NCI-H2171 (cell line): ENCODE measurements at places on chromosomes 12 and 14.

DNA sequence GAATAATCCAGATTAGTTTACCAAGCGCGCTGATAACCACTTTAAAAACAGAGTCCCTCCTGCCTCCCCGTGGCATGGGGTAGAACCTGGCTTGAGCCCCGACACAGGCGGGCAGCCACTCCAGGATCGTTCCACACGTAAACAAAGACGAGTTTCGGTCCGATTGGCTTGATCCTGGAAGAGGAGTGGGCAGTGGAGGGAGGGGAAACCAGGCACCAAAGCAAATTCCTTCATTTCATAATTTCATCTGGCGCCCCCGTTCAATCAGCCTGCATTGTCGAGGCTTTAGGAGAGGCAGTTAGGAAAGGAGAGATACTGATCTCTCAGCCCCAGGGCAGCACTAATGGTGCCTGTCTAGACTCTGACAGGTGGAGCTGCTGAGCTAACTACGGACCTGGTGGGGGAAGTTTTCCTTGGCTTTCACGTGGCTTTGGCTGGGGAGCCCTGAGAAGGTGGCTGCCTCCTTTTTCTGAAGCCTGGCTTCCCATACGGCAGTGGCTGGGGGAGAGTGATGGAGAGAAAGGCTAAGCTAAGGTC lies 751 bp upstream of the GPRC5A start:
- peak; percentile 11 for DNase-seq

GRCh38 chr12:15146585-15146984 lies 74.6 kb downstream of the RERG start:
- no peak for DNase-seq

GRCh38 chr14:58947156-58947555 lies 241.3 kb upstream of the DAAM1 start:
- DNase-seq: no peak

- DNase-seq: no peak
Observed at GRCh38 chr12:122127839-122128238, 46.2 kb downstream of the IL31 start.

DNA sequence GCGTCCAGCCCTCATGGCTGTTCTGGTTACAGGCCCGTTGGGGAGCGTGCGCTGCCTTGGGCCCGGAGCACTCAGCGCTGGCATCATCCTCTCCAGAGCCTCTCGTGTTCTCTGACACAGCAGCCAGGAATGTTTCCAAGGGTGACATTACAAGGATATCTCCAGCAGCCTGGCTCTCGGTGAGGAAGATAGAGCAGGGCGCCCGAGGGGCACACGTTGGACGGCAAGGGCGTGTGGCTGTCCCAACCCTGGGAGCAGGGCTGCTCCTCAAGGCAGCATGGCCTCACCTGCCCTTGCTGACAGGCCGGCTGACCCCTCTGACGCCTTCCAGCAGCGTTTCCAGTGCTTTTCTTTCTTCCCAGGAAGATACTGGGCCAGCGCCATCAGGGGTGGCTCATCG lies 14.4 kb downstream of the LRCOL1 start:
- DNase-seq: no peak

GRCh38 chr12:71128191-71128788 lies 29.5 kb downstream of the TSPAN8 start:
- no peak for DNase-seq

DNA sequence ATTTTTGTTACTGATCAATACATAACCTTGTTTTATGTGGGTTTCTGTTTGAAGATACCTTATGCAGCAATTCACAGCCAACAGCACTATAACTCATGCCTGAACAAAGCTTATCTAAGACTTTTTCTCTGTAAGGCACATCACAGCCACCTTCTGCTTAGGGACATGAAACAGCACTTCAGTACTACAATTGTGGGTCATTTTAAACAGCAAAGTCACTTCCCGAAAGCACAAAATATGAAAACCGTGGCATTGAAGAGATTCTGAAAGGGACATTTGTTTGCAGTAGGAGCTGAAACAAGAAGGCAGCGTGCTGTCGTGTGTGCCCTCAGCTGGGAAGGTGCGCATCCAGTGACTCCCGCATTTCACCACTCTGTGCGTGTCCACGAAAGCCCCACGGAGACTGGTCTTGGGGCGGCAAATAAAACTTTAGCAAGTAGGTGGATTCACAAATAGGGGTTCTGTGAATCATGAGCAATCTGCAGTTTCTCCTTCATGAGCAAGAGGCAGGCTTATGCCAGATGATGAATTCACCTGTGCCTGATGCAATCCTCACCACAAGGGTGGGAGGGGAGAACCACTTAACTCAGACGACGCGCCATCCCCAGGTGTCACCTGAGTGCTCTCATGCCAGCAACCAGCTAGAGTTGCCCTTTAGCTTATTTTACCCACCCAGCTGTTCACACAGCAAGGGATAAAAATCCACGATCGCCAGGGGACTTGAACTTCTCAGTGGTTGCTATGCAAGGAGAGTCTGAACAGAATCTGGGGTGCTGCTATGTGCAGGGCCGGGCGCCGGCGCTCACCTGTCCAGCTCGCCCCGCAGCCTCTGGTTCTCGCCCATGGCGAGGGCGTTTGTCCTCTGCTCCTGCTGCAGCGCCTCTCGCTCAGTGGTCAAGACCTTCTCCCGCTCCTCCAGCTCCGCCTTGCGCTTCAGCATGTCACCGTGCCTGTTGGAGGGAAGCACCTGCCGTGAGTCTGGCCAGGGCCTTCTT lies 54.9 kb upstream of the GPR68 start:
- DNase-seq: peak; percentile 60

GRCh38 chr14:68913516-68913915 lies 65.6 kb downstream of the ACTN1 start:
- no peak for DNase-seq

GRCh38 chr12:6998715-6999451 lies 19.4 kb downstream of the LPCAT3 start:
- DNase-seq: no peak

- DNase-seq: peak; percentile 38
Observed at GRCh38 chr12:108215458-108215857, 86.4 kb downstream of the WSCD2 start.

GRCh38 chr12:47277972-47278448 lies 198.3 kb upstream of the AMIGO2 start:
- no peak for DNase-seq

GRCh38 chr14:69688299-69688649 lies 76.9 kb downstream of the SUSD6 start:
- DNase-seq: no peak

DNA sequence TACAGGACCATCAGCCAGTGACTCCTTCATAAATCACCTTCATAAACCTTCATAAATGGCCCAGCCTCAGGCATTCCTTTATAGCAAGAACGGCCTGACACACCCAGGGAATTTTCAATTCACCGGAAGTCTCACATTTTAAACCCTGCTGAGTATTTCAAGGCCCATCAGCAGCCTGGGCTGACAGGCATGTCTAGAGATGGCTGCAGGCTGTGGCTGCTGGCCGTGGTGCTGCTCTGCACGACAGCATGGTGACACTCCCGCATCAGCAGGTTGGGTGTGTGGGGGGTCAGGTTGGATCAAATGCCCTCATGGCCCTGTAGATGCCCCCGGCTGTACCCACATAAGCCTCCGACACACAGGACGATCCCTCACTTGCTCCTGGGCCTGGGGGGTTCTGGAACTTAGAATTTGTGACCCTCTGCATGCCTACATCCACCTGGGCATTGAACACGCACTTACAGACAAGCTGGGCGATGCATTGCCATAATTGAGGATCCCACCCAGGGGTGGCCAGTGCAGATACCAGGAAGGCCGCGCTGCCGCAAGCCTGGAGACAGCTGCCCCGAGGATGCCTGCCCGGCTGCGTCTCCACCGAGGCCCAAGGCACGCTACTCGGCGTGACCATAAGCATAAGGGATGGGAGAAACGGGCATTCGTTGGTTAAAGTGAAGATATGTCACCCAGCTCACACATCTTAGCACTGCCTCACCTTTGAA lies 124.3 kb downstream of the PIWIL1 start:
- no peak for DNase-seq

- DNase-seq: no peak
Observed at GRCh38 chr14:56488306-56488705, 91.3 kb upstream of the TMEM260 start.

DNA sequence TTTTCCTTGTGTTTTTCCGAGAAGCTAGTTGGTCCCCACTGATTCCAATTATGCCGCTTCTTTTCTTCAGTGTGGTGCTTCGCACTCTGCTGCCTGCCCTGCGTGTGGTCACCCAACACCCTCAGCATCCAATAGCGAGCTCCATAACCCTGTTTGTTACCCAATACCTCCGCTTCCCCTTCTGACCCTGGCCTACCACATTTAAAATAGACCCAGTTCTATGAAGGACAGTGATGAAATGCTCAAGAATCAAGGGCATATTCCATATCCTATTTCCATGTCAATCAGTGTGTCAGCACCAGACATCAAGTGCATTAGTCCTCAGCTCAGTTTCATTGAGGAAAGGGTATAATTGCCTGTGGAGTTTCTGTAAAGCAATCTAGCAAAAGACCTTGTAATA lies 9.5 kb downstream of the NDRG2 start:
- no peak for DNase-seq

DNA sequence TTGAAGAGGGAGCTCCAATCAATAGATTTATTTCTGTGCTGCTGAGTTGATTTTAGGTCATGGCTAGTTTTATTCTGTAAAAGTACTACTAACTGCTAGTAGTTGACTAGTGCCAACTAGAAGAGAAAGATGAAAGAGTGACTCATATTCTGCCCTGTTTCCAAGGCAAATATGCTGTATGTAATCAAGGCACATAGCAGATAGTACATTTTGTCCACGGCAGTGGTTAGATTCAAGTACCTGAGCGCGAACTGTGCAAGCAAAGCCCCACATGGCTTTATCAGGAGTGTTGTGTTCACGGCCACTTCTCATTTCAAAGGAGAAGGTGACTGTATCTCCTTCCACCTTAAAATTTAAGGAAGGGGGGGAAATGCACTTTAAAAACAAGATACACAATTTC lies 126.8 kb downstream of the TRAFD1 start:
- DNase-seq: no peak

DNA sequence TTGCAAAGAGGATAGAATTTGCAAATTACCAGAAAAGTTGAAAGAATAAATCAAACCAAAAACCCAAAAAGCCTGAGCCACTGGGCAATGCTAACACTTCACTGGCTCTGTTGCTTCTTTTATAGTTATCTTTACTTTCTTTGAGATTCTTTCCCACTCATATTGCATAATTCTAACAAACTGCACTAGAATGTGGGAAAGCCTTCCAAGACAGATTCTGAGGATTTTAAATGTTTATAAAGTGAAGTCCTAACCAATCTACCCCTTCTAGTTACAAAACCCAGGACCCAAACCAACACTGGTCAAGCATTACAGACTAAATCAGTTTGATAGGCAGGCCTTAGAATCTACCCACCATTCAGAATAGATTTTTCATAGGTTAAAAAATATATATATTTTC lies 150.9 kb downstream of the MED13L start:
- no peak for DNase-seq

- DNase-seq: no peak
Observed at GRCh38 chr14:68653108-68653507, 139.8 kb downstream of the ZFP36L1 start.

DNA sequence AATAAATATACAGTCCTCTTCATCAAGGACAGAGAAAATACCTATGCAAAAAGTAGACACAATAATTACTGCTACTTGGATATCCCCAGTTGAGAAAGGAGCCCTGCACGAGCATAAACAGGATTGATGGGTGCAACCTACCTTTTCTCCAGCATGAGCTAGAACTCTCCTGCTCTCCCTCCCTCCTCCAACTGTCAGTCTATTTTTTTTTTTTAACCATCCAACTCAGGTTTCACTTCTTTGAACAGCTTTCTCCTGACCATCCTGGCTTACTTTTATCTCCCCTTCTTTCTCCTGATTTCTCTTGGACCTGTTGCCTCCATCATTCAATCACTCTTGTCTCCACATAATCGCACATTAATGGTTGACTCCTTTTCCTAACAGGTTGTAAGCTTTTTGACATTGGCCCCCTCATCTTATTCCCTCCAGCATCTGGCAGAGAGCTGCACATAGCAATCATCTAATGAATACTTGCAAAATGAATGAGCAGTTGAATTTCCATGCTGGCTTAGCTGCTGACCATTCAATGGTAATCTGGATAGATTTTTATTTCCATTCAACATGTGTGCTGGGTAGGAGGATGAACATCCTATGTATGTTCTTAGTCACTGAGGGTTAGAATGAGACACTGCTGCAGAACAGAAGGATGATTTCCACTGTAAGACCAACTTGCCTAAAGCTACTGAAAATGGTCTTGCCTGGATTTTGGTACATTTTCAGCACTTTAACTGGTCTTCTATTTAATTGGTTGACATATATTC lies 24.4 kb downstream of the MYBPC1 start:
- no peak for DNase-seq

- DNase-seq: no peak
Observed at GRCh38 chr12:87259391-87259790, 769.8 kb downstream of the C12orf50 start.

DNA sequence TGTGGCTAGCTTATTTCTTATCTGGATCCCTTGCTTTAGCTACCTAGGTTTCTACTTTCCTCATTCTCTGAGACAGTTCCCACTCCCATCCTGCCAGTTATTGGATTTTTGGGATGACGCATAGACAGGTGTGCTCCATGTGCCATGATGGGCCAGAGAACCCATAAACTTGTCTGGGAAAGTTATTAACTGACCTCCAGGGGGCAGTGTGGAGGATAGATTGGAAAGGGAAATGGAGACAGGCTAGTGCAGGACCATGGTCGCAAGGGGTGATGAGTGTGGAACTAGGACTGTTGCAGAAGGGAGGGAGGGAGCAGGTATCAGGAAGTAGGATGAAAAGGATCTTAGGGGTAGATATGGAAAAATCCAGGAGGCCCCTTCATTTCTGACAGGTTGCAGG lies 80.3 kb downstream of the ESRRB start:
- no peak for DNase-seq

GRCh38 chr12:77938301-77938700 lies 107.6 kb downstream of the NAV3 start:
- DNase-seq: no peak

GRCh38 chr12:56237552-56237951 lies 7.7 kb downstream of the SLC39A5 start:
- no peak for DNase-seq
